GM12864 (cell line): ENCODE measurements at places on chromosomes 5 and 9.

DNA sequence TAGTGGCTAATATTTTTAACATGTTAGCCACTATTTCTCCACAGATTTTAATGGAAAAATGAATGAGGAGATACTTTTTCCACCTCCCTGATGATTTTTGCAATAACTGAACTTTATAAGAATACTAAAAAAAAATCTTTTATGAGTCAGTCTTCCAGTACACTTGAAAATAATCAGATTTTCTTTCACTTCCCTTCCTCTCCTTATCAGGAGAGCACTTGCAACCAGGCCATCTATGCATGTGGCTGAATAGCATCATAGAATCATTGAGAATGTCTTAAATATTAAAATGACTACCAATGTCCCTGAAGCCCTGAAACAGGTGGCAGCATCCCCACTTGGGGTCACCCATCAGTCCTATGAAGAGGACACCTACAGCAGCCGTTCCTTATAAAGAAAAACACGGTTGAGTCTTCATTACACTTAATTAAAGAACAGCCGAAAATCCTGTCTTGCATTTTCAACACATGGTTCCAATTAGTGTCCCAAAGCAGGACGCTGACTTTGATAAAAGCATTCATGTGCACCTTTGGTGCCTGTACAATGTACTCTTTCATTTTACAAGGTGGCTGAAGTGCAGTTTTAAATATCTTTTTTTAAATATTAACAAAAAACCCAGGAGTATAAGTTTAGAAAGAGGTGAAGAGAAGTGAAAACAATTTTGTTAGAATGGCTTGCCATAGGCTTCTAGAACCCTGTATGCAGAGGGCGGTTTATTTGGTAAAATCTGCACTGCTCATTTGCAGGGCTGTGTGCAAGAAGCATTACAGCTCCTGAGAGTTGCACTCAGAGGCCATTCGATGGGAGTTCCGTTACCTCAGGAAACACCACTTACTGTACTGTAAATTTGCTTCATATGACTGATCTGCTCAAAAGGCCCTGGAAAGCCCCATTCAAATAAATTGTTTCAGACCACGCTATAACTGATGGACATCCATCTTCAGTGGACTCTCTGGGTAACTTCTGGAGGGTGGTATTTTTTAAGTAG, 106.9 kb upstream of the VCAN start:
- peak; percentile 47 for DNase-seq

- DNase-seq = no peak
Observed at GRCh38 chr9:29322240-29322639, 1749.0 kb upstream of the C9orf72 start.

DNA sequence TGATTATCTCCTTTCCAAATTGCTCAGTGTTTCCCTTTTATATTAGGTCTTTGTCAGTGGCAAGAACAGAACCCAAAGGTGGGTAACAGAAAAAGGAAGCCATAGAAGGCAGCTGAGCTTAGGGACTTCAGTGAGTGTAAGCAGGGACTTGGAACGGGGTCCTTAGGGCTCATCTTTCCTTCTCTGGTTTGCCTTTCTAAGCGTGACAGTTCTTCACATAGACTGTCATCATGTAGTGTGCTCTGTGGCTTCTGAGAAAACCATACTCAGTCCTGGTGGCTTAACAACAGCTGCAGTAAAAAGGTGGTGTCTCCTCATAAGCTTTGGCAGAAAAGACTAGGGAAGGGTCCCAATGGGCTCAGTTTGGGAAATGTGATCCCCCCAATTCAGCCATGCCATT, 108.8 kb downstream of the SLC12A2 start:
- DNase-seq = no peak

GRCh38 chr5:33994845-33995244, 10.4 kb upstream of the SLC45A2 start:
- no peak for DNase-seq

- no peak for DNase-seq
Observed at GRCh38 chr9:72773570-72773969, 179.3 kb downstream of the ALDH1A1 start.

- DNase-seq = no peak
Observed at GRCh38 chr5:142278627-142279026, 46.2 kb downstream of the SPRY4 start.

DNA sequence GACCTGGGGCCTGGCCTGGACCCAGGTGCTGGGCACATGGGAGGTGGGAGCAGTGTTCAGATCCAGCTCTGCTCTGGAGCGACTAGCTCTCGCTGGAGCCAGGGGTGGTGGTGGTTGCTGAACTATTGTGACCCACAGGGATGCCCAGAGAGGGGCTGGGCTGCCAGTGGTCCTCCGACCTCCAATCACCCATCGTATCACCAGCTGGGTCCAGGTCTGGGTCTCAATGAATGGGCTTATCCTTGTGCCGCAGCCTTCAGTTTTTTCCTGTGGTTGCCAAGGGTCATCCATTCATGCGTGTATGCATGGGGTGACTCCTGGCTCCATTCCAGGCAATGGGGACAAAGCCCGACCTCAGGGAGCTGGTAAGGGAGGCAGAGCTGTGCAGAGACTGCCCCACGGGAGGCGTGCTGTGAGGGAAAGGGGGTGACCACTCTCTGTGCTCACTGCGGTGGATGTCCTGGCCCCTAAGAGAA, 68.6 kb upstream of the RNF130 start:
- no peak for DNase-seq

DNA sequence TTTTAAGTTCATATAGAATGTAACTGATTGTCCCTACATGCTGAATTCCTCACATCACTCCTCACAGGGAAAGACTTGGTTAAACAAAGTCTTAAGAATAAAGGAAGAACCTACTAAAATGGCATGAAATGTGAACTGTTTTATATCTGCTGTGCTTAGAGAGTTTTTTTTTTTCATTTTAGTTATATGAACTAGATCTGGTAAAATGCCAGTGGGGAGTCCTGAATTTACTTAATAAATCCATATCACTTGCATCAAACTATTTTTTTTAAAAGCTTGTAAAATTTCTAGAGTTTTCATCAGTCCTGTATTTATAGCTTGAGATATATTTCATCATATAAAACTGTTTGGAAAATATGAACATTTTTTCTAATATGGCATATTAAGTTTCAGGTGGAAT, 1528.6 kb downstream of the EFNA5 start:
- DNase-seq = no peak

GRCh38 chr9:14418941-14419937, 105.3 kb upstream of the NFIB start:
- no peak for DNase-seq

GRCh38 chr5:36598045-36598444, 8.4 kb upstream of the SLC1A3 start:
- no peak for DNase-seq

- DNase-seq = no peak
Observed at GRCh38 chr9:79152306-79152705, 419.5 kb upstream of the TLE4 start.

DNA sequence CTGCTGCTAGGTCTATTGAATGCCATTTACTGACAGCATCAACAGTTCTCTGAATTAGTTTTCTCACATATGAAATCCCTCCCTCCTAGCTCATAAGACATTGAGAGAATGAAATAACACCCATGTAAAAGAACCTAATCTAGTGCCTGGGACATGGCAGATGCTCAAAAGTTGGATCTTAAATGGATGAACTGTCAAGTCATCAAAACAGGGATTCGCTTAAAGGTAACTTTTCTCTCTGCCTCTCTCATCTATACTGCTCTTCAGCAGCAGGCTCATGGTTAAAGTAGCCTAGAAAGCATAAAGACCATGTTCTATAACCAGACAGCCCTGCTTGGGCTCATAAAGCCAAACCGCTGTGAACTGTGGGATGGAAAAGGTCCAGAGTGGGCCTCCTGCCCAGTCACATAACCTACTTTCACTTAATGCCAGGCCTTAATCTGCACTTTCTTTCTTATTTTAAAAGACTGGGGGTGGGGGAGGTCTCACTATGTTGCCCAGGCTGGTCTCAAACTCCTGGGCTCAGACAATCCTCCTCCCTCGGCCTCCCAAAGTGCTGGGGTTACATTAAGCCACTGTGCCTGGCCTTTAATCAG, 3.7 kb downstream of the TMEM245 start:
- DNase-seq = no peak

DNA sequence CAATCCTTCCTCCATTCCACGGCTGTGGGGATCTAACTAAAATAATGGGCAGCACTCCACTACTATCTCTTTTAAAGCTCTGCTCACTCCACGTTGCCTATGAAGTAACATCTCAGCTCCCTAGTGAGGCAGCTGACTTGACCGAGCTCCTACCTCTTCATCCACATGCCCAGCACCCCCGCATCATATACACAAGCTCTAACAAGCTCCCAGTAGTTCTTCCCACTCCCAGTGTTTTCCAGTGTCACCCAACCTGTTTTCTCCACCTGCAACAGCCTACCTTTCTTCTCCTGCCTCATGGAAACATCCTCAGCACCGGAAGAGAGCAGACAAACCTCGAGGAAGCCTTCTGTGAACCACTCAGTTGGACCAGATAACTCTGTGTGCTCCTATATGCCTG, 50.5 kb downstream of the ELAVL2 start:
- DNase-seq = no peak

DNA sequence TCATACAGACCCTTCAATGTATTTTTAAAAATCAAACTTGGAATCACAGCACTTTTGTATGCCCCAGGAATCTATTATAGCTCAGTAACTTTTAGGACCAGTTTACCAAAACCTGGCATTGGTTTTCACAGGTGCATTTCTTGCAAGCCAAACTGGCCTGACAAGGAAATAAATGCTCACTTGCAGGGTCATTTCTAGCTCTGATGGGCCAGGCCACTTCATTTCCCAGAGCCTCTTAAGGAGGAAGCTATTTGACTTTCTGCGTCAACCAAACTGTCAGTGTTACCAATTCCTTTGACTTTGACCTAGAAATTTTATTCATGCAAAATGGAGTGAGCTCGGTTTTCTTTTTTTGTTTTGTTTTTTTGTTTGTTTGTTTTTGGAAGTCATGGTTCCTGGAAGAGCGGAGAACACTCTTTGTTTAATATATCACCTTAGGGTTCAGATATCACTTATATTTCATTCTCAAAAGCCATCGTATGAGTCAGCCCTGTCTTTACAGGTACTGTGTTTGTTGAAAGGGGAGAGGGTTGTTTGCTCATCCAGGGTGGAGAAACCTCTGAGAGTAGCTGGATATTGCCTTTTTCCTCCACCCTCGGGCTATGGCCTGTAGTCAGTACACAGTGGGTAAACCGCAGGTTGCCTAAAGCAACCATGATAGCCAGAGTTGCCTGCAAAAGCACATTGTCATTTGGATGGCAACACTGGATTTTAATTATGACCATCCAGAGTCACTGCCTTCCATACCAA, 58.9 kb downstream of the GNA14 start:
- no peak for DNase-seq
